ENCODE measurements at places on chromosomes 6 and 20.
A peak's percentile ranks its signal among the peaks of the same experiment; 100 is the strongest.

DNA sequence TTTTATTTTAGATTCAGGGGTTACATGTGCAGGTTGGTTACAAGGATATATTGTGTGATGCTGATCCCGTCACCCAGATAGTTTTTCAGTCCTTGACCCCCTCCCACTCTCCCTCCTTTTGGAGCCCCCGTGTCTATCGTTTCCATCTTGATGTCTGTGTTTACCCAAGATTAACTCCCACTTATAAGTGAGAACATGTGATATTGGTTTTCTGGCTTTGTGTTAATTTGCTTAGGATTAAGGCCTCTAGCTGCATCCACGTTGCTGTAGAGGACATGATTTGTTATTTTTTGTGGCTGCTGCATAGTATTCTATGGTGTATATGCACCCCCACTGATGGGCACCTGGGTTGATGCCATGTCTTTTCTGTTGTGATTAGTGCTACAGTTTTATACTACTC, 178.6 kb downstream of the PLCB1 start:
- no peak for DNase-seq

- DNase-seq, result no peak
Measured at GRCh38 chr6:150435832-150436231, 67.0 kb downstream of the IYD start.

DNA sequence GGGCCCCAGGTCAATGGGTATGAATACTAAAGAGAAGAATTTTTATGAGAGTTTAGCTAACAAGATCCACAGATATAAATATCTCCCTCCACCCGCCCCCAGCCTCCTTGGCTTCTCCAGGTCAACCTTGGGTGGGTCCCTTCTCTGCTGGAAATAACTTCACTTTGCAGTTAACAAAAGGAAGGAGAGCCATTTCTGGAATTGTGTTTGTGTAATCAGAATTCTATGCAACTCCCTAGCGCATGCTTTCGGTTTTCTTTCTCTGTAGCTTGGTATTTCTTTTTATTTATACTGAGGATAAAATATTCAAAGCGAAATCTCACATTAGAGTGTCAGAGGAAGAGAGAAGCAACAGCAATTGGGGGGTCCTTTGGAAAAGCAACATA, 27.1 kb downstream of the RIPOR2 start:
- peak; percentile 58 for DNase-seq

DNA sequence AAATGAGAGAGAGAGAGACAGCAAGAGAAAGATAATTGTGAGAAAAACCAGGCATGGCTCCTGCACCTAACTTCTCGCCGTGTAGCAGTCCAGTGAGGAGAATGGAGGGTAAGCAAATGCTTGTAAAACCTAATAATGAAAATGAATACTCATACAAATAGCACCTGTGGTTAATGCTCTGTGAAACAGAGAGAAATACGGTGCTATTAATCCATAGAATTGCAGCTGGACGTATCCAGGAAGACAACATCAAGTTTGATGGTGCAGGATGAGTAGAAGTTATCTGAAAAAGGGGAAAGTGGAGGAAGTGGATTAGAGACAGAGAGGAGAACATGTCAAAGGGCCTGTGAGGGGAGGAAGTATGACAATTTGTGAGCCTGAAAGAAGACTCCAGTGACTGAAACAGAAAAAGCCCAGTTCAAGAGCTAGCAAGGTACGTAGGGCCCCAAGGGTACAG, 89.4 kb upstream of the PAK5 start:
- no peak for DNase-seq

Measured in SJSA1 (cell line).